ENCODE measurements at places on chromosomes 4 and X.

DNA sequence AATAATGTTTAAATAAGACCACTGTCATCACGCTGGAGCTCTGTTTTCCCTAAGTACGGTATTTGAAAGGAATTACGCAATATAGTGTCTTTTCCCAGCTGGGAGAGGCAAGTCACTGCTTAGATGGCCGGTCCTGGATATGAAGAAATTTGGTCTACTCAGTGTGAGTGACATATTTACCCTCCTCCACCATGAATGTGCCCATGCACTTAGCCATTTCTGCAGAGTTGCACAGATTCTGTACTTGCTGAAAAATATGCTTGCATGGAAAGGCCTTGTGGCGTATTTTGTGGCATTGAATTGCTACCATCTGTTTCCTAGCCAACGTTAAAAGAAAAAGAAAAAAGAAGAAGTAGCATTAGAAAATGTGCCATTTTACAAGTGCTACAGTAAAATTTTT is 73.1 kb downstream of the ADGRL3 start:
- DNase-seq = no peak

GRCh38 chrX:131571348-131571747 is 27.5 kb downstream of the OR13H1 start:
- DNase-seq = no peak

DNA sequence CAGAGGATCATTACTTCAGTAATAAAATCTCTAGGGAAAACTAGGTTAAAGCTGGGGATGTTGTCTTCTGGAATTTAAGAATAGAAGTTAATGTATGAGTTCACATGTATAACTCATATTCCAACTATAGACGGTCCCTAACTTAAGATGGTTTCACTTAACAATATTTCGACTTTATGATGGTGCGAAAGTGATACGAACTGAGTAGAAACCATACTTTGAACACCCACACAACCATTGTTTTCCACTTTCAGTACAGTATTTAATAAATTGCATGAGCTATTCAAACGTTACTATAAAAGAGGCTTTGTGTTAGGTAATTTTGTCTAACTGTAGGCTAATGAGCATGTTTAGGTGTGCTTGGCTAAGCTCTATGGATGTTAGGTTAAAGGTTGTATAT is 38.7 kb downstream of the CCSER1 start:
- no peak for DNase-seq

- DNase-seq = no peak
Measured at GRCh38 chr4:119135721-119136121, at the start of gene MYOZ2. Gene MYOZ2 (plus strand): TSS chr4:119135832. CDS start chr4:119136526, 694 bp downstream.

DNA sequence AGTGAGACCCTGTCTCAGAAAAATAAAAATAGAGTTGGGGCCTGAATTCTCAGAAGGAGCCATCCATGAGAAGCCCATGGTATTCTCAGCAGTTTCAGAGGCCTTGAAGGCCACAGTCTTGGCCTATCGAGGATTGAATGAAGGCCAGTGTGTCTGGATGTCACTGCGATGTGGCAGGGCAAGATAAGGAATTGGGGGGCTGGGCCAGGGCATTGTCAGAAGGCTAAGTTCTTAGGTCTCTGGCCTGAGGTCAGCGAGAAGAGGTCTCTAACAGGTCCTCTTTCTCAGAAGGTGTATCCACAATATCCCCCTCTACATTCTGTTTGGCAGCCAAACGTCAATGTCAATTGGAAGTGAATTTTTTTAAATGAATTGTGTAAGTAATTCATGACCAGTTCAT is 5.7 kb downstream of the ZNF275 start:
- no peak for DNase-seq

DNA sequence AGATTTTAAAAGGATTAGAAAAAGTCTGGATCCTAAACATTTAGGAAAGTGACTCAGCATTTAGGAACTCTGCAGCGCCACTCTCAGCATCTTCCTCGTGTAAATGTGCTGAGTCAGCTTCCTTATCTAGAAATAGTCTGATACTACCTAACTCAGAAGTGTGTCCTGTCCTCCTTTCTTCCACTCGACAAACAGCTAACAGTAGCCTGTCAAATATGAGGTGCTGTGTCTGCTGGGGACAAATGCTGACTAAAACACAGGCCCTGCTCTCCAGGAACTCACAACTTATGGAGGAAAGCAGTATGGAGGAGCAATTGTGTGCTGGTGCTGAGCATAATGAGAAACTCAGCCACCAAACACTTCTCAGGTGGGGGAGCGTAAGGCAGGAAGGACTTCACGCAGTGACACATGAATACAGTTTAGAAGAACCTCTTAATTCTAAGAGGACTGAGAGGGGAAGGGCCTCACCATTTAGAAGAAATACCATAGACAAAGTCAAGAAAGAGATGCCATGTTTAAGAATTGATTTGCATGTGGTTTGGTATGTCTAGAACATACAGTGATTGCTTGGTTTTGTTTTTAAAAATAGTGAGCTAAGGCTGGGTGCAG is 125.3 kb downstream of the SOWAHB start:
- DNase-seq = no peak

Data from D721Med (cell line).